ENCODE measurements at places on chromosomes 3 and 15.

DNA sequence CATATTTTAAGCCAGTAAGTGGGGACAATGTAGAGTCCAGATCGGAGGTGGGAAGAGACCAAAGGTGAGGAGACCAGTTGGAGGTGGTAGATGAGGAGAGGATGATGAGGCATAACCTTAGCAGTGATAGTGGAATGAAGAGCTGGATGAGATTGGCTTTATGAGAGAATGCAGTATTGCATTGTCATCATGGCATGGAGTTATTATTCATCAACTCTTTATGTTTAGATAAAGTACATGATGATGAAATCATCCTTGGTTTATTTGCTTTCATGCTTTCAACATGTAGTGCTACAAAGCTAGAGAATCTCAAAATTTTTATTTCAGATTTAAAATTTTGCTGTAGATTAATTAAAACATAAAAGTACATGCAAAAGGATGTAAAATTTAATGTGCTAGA, 64.0 kb downstream of the PPM1L start:
- DNase-seq: no peak

GRCh38 chr3:154148541-154148940, 27.4 kb downstream of the ARHGEF26 start:
- DNase-seq: no peak

DNA sequence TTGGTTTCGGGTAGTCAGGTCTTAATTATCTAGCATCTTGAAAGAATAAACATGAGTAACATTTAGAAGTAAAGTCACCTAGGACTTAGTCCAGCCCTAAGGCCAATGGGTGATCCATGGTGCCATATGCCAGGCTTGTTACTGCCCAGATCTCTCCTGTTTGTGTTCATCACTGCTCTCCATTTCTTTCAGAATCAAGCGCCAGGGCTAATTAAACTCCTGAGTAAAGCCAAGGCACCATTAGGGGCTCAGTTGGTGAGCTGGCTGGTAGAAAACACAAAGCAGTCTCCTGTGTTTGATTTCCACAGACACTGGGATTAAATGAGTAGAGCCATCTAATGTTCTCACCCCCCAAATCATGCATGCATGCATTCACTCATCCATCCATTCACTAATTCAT, 11.3 kb downstream of the CYP19A1 start:
- DNase-seq: no peak

- no peak for DNase-seq
Measured at GRCh38 chr3:184954251-184954650, 142.3 kb downstream of the VPS8 start.

DNA sequence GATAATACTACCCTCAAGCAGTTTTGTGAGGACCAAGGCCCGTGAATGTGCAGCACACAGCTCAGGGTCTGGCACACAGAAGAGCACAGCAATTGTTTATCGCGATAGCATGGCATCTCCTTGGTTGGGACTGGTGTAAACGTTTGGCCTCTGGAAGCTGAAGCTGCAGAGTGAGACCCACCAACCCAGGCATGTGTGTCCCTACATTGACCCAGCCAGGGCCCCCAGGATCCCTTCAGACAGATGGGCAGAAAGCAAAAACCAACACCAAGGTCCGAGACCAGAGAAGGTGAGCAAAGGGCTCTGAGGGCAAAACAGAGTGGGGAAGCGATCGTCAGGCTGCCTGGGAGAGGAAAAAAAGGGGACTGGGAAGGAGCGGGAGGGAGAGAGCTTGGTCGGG, 12.6 kb upstream of the PSTPIP1 start:
- DNase-seq: no peak

DNA sequence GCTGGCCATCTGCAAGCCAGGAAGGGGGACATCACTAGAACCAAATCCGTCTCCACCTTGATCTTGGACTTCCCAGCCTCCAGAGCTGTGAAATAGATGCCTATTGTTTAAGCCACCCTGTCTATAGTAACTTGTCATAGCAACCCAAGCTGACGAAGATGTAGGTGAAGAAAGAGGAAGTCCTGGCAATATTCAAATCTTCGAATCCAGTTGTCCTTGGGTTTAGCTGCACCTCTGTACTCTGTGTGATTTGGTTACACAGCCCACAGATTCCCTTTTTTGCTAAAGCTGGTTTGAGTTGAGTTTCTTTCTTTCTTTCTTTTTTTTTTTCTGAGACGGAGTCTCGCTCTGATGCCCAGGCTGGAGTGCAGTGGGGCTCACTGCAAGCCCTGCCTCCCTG, 68.0 kb upstream of the XCR1 start:
- DNase-seq: no peak

- no peak for DNase-seq
Measured at GRCh38 chr15:80570553-80570952, 124.6 kb upstream of the ABHD17C start.

DNA sequence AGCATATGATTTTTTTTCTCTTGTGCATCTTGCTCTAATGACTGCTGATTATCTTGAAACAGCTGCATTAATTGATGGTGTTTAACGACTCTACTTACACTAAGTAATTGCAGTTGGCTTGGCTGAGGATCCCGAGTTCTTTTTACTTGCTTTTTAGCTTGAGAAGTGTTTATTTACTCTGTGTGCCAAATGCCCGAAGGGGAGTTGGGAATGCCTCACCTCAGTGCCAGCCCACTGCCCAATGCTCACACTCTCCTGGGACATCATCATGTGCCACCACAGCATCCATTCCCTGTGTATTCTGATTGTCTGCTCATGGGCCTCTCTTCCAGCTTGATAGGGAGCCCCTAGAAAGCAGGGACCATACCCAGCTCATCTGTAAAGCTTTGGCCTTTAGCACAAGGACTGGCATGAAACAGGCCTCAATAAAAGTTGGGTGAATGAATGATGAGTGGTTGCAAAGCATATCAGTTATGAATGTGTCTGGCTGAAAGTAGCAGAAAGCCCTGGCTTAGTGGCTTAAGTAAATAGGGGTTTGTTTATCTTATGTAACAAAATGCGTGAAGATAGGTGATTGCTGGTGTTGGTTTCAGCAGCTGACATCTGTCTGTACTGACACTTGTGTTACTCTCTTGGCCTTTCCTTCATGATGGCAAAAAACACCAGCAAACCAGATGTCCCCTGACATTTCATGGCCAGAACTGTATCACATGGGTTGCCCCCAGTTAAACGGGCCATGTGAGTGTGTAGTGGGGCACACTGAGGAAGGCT, 8.1 kb downstream of the PXYLP1 start:
- DNase-seq: no peak

- DNase-seq: no peak
Measured at GRCh38 chr3:79314544-79314943, 453.3 kb downstream of the ROBO1 start.

DNA sequence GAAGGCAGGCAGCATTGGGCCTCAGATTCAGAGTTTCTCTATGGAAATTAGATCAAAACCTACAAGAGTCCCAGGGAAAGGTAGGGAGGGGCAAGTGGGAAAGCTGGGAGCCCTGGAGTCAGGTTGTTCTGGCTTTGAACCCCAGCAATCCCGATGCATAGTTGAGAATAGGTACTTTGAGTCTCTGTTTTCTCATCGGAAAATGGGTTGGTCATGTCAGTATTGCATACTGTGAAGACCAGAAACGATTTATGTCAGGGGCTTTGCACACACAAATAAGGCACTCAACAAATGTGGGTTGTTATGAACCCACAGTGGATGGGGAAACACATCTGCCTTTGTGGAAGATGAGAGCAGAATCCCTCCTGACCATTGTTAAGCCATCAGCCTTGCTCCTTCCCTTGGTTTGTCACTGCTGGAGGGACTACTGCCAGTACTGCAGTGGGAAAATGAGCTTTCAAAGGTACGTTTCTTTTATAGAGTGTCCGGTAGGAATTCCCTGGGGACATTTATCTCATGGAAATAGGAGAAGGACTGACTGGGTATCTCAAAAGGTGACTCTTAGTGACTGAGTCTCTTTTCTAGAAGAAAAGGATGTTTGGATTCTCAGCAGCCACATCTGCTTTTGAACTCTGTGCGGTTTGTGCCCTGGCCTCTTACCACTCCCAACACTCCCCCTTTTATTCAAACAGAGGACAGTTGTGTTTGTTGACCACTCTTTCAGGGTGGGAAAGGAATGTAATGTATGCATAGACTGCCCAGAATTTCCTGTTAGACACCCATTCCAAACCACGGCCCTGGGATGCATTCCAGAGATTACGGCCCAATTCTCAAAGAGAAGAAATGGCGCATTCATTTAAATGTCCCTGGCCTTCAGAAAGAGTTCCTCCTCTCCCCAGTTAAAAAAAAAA, 54.6 kb upstream of the VILL start:
- DNase-seq: peak; percentile 93

DNA sequence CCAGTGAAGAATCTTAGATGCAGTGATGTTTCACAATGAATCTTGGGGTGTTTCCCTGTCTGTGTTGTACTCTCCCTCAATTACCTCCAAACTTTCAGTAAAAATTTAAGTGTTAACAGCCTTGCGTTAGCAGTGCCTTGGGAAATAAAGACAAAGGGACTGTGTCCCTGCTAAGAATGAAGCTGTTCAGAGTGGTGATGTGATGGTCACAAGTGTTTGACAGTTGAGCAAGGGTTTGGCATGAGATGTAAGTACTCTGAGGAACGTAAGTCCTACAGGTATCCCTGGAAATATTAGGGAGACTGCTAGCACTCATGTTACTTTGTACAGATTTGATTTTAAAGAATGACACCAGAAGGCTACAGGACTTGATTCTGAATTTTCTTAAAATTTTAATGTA, 304.3 kb upstream of the DPH6 start:
- DNase-seq: no peak

DNA sequence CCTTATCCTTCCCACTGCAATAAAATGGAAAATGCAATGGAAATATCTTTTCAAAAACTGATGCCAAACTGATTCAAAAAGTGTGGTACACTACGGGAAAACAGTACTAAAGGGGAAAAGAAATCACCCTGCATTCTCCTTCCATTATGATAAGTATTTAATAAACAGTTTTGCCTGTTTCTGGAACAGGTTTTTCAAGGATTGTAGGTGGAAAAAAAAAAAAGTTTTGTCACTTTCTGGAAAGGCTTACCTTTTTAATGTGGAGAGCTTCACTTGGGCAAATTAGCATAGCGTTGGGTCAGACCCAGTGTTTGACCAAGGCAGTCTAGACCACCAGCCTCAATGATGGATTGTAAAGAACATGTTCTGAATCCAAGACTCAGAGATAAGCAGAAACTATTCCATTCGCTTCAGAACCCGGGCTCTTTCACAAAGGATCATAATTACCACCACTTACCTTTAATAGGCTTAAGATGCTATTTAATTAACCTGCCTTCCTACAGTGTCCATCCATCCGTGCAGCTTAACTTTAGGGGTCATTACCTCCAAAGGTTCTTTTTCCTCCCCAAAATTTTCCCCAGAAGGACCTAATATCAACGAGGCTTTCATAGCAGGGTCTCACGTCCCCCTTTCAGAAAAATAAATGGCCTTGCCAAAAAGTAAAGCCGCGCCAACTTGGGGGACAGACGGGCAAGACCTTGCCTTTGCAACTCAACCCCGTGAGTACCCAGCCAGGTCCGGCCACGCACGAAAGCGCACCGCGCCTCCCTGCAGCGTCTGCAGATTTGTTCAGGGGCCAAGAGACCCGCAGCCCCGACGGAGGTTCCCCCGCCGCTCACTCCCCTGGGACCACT, 1.0 kb downstream of the DCBLD2 start:
- no peak for DNase-seq

All from H4 (cell line).